ENCODE measurements at places on chromosomes 13 and 19.

GRCh38 chr13:74048756-74049155, 85.4 kb downstream of the KLF12 start:
- no peak for DNase-seq

DNA sequence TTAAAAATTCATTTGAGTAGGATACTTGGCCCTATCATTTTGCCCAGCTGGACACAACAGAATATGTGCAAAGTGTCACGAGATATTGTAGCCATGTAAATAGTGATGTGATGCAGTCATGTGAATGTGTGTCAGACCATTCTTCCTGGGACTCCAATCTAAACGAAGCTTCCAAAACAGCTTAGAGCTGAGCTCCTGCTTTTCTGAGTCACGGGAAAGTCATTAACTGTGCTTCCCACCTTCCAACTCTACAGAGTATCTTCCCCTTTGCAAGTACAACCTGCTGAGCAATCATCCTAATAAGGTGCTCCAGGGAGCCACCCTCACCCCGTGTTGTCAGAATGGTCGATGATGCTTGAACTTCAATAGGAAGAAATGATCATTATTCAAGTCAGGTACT, 294.7 kb downstream of the MYO16 start:
- DNase-seq = no peak

- DNase-seq = peak; percentile 14
These were observed 141.1 kb upstream of the VSTM2B start for GRCh38 chr19:29384656-29385055.

GRCh38 chr19:2645826-2646225, 56.7 kb downstream of the GNG7 start:
- DNase-seq = no peak

GRCh38 chr13:33058776-33059327, 42.6 kb downstream of the KL start:
- no peak for DNase-seq

DNA sequence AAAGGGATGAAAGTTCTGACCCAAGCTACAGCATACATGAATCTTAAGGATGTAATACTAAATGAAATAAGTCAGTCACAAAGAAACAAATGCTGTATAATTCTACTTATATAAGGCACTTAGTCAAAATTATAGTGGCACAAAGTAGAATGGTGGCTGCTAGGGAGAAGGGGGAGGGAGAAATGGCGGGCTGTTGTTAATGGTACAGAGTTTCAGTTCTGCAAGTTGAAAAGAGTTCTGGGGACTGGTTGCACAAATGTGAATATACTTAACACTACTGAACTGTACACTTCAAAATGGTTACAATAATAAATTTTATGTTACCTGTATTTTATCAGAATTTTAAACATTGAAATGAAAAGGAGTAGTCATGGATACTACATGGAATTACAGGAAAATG, 48.9 kb upstream of the CLDN10 start:
- no peak for DNase-seq

GRCh38 chr13:25172303-25172630, 179 bp upstream of the AMER2 start:
- no peak for DNase-seq

GRCh38 chr13:46150134-46150693, 31.8 kb downstream of the LCP1 start:
- DNase-seq = no peak

GRCh38 chr19:2552859-2553258, 76.9 kb downstream of the GADD45B start:
- DNase-seq = no peak

DNA sequence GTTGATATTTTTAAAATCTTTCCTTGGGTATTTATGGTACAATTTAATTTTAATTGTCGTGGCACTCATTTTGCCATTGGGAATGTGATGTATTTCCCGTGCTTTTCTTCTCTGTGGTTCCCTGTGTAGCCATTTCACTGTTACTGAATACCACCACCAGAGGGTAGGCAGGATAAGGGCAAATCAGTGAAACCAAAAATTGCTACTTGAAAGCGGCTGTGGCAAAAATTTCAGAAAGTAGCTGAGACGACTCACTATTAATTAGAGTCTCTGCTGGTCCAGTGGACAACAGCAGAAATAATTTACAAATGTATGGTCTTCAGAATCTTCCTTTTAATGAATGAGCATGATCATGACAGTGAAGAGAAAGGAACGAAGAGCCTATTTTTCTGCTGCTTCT, 34.4 kb upstream of the MIR17HG start:
- no peak for DNase-seq

GRCh38 chr19:13840305-13841085, 36.4 kb upstream of the NANOS3 start:
- DNase-seq = peak; percentile 63

- no peak for DNase-seq
These were observed 102.0 kb upstream of the SLC15A1 start for GRCh38 chr13:98854448-98854847.

DNA sequence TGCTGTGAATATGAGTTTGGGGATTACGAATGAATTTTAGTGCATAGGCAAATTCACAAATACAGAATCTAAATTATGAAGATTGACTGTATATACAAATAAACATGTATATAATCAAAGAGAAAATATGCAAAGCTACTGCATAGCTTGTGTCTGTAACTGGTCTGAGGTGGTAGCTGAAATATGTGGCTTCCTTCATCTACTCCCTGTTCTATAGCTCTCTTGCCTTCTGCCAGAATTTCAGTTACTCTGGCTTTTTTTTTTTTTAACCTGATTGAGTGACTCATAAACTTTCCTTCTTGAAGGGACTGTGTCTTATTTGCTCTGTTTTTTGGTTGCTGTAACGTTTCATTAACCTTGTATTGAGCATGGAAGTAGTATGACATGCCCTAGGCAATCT, 26.6 kb downstream of the DNAJC3 start:
- DNase-seq = no peak

DNA sequence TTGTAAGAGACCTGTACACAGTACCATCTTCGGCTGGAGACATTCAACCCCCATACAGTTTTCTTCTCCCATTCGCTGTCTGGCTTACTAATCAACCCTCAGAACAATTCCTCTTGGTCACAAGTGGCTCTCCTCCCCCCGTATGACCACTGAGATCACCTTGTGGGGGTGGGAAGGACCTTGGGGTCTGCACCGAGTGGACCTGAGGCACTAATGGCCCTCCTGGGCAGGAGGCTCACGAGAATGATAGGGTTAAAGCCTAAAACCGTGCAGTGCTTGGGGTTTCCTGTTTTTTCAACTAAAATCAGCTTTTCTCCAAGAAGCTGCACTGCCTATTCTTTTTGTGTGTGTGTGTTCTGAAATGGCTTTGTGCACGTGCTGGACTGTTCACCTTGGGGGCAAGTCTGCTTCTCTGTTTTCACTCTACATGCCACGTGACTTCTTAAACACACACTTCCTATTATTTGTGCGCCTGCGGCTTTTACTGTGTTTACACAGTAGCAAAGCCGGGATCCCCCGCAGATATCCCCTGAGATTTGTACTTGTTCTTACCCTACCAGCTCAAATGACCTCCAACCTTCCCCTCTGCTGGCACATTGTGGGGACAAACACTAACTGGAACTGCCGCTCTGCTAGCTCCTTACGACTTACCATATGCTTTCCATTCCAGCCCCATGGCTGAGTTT, 12.3 kb downstream of the RBM26 start:
- no peak for DNase-seq

DNA sequence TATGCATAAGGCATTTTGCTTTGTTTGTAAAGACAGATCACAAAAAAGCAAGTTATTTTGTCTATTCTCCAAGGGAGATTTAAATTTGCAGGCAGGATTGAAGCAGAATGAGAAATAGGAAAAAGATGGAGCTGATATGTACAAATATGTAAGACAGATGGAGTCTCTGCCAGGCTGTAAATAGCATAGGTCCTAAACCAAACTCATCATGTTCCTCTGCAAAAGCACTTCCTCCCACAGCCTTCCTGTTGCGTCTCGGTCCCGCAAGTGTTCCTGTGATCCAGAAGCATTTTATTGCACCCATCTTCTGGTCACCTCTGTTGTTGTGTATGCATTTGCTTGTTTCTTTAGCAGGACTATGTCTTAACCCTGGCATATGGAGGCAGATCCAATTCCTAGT, 95.7 kb upstream of the CLDN10 start:
- no peak for DNase-seq

DNA sequence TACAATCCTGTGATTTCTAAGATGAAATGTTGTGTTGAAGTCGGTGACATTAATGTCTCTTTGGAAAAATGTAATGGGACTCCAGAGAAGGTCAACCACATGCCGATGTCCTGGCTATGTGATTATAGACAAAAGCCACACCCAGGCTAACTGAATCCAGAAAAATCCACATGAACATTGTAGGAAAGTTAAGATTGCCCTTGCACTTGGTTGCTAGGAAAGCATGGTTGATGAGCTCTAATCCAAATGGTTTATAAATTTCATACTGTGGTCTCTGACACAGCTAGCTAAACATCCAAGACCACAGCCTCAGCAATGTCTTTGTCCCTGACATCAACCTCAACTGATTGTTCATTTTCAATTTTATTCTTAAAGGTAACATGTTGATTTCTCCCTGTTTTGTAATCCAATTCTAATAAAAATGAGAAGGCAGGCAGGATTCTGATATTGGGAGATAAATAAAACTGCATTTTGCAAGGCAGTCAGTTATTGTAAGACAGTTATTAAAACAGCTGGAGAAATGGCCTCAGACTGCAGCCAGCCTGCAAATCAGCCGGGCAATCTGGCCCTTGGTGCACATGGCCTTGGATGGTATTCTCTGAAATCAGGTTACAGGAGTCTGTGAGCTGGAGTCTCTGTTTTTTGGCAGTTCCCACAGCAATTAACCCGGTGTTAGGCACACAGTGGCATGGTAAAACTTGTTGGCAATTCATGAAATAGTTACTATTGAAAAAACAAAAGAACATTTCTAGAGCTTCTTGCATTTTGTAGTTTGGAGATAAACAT, 93.9 kb downstream of the STARD13 start:
- DNase-seq = no peak

GRCh38 chr13:76991432-76991795, 467 bp upstream of the CLN5 start:
- DNase-seq = no peak

DNA sequence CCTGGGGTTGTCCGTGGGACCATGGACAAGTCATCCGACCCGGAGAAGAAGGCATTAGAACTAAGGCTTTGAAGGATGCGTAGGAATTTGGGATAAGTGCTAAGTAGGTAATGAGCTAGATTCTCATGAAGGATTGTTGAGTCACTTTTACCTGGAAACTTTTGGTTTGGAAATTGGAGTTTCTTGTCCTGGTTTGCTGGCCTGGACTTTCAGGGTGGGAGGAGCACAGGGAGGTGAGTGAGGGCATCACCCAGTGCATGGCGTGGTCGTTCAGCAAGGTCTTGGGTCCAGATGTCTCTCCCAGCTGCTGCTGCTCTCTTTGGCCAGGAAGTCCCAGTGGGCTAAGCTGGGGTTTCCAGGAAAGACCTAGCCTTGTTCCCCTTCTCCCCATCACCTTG, 7.6 kb downstream of the NFIC start:
- no peak for DNase-seq

DNA sequence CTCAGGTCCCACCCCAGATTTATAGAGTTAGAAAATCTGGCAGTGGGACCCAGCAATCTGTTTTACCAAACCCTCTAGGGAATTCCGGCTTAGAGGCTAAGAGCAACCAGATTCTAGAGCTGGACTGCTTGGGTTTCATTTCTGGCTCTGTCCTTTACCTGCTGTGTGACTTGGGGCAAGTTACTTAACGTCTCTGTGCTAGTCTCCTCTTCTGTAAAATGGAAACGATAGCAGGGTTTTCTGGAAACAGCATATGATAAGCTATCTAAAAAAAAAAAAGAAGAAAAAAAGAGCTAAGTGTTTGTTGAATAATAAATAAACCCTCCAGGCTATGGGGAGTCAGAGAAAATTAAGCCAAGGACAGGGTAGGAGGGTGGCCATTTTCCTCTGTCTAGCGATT, 11.6 kb upstream of the CACNG7 start:
- no peak for DNase-seq

- DNase-seq = no peak
These were observed 21.3 kb downstream of the IPO5 start for GRCh38 chr13:97974773-97975172.

DNA sequence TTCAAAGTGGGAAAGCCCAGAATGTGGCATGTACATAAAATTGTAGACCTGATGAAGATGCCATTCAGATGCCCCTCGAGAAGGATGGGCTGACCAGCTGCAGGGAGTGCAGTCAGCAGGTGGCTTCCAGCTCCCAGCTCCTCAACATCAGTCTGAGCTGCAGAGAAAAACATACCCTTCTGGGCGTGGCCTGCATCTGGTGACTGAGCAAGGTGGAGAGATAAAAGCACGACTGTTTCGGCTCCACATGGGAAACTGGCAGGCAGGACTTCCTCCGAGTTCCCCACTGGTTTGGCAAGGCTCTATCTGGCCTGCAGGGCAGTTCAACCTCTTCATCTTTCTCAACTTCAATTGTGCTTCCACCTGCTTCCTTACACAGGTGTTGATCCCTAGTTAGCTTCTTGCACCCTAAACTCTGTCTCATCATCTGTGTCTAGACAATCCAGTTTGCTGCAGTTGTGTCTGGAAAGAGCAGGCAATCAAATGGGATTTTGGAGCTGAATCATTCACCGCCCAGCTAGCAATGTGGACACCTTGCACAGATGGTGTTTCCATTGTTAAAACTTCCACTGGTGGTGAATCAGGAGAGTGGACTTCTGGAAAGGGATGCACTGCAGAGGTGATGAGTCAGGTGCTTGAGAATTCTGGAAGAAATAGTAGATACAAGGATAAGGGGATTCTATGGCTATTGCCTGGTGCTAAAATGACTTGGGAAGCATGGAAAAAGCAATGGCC, 56.8 kb downstream of the POLR1D start:
- no peak for DNase-seq

GRCh38 chr13:43959291-43959690, 79.6 kb downstream of the LACC1 start:
- DNase-seq = no peak

GRCh38 chr13:107275312-107275711, 707.4 kb upstream of the ARGLU1 start:
- DNase-seq = no peak

DNA sequence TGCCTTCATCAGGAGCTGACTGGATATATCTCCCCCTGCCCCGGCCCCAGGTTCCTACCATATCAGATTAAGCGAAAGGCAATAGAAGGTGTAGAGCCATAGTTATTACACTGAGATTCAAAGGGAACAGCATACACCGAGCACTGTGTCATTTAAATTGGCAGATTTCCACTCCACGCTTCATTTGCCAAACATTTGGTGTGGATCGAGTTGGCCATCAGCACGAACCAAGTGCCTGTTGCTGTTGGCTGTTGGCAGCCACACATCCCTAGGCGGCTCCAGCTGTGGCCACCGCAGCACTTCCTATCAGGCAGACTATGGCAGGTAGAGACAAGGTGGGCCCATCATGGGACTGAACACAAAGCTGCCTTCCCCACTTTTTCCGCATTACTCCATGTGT, 115.8 kb downstream of the CCNA1 start:
- no peak for DNase-seq

Measured in right lobe of liver (tissue), 6 donors.